ENCODE measurements at places on chromosomes 12 and 14.

DNA sequence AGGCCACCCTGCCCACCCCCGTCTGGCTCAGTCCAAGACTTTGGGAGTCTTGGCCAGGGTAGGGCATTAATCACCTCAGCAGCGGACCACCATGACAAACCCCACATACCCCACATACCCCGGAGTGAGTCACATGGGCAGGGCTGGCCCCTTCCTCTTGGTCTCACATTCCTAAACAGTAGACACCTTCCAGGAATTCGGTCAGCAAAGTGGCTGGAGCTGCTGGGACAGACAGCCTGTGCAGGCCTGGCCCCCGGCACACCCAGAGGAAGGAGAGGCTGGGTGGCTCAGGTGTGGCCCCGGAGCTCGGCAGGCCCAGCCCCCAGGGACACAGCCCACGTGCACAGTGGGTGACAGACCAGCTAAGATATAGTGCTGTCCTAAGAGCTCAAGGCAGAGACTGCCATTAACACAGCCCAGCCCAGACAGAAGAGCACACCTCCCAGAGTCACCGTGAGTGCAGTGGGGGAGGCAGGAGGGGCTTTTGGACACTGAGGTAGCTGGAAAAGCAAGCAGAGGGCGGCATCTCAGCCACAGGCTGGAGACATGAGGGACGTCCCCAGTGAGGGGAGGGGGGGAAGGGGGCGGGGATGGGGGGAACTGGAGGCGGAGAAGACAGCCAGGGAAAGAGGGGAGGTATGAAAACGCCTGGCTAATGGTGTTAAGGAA, 24.0 kb downstream of the CCDC85C start:
- DNase-seq = no peak

- no peak for DNase-seq
These were observed 49.3 kb upstream of the MAX start for GRCh38 chr14:65151609-65151956.

DNA sequence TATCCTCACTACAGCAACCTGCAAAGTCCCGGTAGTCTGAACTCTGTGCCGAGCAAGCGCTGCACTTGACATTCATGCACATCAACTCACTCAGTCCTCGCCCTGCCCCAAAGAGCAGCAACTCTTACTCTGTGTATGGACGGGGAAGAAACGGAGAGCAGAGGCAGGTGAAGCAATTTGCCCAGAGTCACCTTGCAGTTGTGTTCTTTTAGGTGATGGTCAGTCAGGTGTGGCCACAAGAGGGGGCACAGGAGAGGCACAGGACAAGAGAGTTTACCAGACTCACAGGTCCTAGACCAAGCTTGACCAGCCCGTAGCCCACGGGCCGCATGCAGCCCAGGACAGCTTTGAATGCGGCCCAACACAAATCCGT, 39.1 kb downstream of the TSPAN11 start:
- DNase-seq = no peak

- no peak for DNase-seq
These were observed 38.4 kb upstream of the PPP2R5C start for GRCh38 chr14:101723061-101723595.

GRCh38 chr14:91029456-91030217, 30.8 kb downstream of the RPS6KA5 start:
- no peak for DNase-seq

- DNase-seq = no peak
These were observed 37.9 kb upstream of the GALNT9 start for GRCh38 chr12:132367071-132367851.

DNA sequence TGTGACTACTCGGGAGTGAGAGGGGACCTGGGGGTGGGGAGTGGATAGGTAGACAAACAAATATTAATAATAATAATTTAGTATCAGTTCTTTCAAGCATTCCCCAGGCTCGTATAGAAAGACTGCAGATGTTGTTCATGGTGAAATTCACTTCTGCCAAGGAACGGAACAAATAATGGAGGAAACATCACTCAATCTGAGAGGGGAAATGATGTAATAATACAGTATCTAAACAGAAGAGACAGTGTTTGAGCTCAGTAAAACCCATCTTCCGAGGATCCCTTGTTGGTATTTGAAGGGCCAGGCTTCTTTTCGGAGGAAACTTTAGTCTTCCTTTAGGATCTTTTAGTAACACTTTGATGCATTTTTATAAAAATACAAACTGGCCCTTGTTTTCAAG, 114.2 kb downstream of the KCNK10 start:
- DNase-seq = no peak

GRCh38 chr12:98513379-98514322, 1.7 kb upstream of the TMPO start:
- no peak for DNase-seq

DNA sequence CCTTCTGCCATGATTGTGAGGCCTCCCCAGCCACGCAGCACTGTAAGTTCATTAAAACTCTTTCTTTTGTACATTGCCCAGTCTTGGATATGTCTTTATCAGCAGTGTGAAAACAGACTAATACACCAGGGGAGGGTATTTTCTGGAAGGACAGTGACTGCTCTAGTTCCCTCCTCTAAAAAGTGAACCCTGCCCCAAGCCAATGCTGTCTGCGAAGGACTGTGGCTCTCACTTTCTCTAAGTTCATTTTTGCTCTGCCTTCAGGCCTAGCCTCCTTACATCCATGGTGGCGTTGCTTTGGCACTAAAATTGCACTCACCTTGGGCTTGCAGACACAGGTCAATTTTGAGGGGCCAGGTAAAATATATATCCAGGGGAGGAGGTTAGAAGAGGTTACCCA, 323.0 kb downstream of the VRK1 start:
- no peak for DNase-seq

GRCh38 chr12:57127101-57127725, 1.1 kb upstream of the LRP1 start:
- no peak for DNase-seq

DNA sequence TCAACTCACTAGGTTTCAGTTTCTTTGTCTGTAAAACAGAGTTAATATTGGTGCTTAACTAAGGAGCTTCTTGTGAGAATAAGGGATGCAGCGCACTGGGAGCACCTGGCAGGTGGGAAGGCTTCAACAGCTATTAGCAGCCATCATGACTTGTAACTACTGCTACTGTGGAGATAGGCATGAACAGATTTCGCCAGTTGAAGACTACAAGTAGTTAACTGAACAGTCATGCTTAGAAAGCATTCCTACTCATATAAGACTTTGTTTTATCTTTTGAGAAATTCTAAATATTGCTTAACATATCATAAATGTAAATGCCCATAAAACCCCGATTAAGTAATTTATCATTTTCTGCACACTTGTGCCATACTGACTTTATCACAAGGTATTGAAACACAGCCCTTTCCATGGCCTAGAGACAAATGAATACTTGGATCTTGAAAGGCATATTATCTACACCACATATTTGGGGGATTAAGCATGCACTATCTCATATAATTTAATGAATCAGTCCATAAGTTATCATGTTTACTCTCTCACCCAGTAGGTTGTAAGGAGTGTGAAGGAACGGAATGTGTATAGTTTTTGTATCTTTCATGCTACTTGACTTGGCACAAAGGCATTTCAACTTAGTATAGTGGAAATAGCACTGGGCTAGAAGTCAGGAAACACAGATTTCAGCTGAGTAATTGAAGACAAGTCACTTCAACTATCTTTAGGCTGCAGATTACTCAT, 16.1 kb downstream of the NTN4 start:
- DNase-seq = no peak

GRCh38 chr12:105947906-105948305, 190.8 kb downstream of the NUAK1 start:
- no peak for DNase-seq

- DNase-seq = no peak
These were observed 3.5 kb upstream of the KSR2 start for GRCh38 chr12:117972301-117972700.

- DNase-seq = no peak
These were observed 4.6 kb upstream of the KLRC1 start for GRCh38 chr12:10457760-10458159.

GRCh38 chr12:45833401-45833800, 103.9 kb downstream of the ARID2 start:
- no peak for DNase-seq

DNA sequence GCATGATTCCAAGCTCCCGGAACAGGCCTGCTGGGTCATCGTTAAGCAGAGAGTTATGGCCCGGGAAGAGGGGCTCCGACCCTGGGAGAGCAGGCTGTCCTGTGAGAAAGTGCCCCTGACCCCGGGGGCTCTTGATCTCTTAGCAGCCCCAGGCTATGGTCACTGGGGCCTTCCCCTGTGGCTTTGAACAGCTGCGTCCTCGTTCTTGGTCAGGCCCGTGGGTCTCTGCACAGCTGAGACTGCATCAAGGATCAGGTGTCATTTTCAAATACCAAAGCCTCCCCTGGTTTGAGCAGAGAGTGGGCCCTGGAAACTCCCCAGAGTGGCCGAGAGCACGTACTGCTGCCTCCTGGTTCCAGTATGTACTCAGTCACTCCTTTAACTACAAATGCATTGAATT, 114.8 kb downstream of the ESRRB start:
- no peak for DNase-seq

DNA sequence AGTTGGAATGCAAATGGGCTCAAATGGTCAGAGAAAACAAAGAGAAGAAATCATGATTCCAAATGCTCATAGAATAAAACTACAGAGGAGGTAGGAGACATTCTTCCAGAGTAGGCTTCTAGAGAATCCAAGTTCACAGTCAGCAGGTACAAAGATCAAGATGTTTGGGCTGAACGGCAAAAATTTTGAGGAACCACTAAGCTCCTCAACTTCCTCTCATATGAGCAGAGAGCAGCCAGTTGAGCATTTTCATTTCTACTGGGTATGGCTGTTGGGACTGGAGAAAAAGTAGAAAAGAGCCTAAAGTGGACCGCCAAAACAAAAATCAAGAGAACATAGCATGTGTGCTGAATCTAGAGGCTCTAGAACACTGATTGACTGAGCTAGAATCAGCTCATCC, 73.8 kb upstream of the ARID2 start:
- DNase-seq = no peak

DNA sequence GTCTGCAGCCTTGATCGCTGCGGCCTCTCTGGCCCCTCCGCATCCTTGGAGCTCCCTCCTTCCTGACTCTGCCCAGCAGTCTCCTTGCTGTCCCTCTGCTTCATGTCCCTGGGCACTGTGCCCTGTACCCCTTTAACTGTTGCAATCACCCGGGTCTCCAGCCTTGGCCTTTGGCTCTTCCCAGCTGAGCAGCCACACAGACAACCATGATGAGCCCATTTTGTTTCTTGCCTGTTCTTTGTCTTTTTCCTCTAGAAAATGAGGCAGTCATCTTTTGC, 40.6 kb upstream of the MEG3 start:
- no peak for DNase-seq

DNA sequence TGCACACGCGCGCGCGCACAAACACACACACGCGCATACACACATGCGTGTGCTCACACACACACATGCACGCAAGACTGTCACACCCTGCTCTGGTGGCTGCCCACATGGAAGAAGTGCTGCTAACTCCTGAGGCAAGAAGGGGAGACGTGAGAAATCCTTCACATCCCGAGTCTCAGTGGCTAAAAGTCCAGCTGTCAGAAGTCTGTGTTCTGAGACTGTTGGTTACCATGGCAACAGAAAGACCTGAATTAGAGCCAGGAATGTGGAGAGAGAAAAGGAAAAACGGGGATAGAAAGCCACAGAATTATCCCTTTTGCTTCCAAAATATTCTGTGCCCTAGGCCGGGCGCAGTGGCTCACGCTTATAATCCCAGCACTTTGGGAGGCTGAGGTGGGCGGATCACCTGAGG, 71.2 kb downstream of the PPFIBP1 start:
- peak; percentile 59 for DNase-seq

GRCh38 chr12:22577667-22578066, 33.3 kb upstream of the C2CD5 start:
- no peak for DNase-seq

DNA sequence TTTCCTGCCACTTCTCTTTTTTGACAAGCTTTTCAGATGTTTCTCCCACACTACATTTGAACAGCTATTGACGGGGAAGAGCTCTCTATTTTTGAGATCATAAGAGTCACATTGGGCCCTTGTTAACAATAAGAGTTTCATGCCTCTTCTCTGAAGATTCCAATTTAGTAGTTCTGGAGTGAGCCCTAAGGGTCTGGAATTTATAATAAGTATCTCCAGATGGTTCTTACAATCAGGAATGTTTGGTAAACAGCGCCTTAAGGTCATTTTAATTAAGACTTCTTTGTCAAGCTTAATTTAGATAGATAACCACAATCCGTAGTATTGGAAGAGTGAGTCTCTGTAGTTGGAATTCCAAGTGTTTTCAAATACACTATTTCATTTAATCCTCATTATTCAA, 60.6 kb upstream of the HECTD1 start:
- DNase-seq = no peak

- DNase-seq = peak; percentile 67
These were observed 86.1 kb upstream of the ARHGAP5 start for GRCh38 chr14:31990926-31991572.

- DNase-seq = no peak
These were observed 7.0 kb downstream of the JDP2 start for GRCh38 chr14:75434890-75435248.

GRCh38 chr12:52142431-52142830, 49.4 kb downstream of the KRT80 start:
- DNase-seq = no peak

- DNase-seq = no peak
These were observed 130.3 kb downstream of the IGF1 start for GRCh38 chr12:102350070-102350469.

- no peak for DNase-seq
These were observed 8.9 kb upstream of the ACVR1B start for GRCh38 chr12:51942501-51943000.

GRCh38 chr12:107058190-107058589, 35.2 kb downstream of the CRY1 start:
- DNase-seq = no peak

DNA sequence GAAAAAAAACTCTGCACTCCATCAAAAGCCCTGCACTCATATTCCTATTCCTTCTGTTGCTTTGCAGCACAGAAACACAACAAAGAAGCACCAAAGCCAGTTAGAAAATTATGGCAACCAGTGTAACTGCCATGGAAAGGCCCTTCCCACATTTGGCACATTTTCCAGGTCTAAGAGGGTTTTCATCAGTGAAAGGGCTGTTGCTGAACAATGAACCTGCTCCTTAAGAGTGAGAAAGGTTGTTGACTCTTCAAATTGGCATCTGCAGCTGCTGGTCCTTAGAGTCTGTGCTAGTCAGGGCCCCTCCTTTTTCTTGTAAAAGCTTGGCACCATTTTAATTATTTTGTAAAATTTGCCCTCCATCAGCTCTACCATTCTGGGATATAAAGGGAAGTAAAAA, 378.7 kb upstream of the KITLG start:
- DNase-seq = no peak

DNA sequence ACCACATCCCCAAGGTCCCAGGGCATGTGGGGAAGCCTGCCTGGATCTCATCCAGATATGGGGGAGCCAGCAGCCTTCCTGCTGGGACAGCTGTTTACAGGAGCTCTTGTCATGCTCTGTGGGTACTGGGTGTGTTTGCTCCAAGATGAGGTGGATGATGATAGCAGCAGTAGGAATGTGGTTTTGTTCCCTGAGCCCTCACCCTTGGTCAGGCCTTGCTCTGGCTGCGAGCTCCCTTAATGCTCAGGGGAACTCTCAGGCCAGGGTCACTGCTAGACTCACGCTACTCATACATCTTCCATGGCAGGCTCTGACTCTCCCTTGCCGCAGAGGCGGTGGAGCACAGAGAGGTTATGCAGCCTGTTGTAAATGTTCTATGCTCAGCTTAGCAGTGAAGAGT, 990.3 kb downstream of the AACS start:
- no peak for DNase-seq

All from left renal cortex interstitium (tissue), 4 donors.